ENCODE measurements at places on chromosomes 5 and 9.

DNA sequence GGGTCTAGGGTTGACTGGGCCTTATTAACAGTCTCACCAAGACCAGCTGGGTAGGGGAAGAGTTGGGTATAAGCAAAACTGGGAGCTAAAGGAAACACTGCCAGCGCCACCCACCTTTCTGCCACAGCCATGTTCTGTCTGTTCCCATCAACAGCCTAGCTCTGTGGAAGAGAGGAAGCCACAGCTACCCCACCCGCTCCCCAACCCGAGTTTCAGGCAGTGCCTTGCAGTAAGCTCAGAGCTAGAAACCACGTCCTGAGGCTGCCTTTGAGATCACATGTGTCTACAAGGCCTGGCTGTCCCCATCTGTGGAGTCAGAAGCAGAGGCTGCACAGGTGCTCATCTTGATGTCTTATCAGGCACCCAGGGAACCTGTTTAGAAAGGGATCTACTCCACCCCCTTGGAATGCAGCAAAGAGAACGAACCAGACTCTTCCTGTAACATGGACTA is 15.3 kb downstream of the HNRNPH1 start:
- DNase-seq, result no peak

DNA sequence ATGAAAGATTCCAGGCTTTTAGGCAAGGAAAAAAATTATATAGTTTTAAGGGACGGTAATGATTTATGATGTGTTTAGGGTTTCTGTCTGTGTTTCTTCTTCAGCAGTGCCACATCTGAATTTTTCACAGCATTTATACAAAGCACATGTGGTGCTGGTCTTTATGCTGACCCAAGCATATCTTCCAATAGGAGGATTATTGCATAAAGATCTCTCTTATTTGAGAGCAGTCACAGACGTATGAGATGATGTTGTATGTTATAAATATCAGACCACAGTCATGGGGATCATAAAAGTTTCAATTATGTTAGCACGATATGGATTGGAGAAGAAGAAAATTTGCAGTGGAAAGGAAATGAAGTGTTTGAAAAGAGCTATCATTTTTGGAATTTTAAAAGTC is 150.9 kb downstream of the RASEF start:
- DNase-seq, result no peak

- no peak for DNase-seq
Measured at GRCh38 chr9:16357828-16358227, 512.6 kb downstream of the BNC2 start.

DNA sequence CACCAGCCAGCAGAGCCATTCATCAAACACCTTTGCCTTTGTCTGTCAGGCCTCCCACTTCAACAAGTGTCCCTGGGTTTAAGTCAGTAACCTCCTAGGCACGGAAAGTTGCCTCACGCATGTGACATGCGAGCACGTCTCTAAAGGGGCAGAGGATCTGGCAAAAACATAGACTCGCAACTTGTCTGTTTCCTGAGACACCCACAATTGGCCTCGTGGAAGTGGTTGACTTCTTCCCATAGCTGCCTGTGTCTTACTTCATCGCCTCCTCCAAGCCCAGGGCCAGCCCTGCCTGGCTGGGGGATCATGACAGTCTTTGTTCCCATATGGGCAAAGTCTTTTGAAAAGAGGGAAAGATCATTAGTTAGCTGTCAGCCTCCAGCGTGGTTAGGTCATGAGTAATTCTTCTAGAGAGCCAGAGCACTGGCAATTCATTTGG is 35.5 kb upstream of the GLRX start:
- DNase-seq, result no peak

DNA sequence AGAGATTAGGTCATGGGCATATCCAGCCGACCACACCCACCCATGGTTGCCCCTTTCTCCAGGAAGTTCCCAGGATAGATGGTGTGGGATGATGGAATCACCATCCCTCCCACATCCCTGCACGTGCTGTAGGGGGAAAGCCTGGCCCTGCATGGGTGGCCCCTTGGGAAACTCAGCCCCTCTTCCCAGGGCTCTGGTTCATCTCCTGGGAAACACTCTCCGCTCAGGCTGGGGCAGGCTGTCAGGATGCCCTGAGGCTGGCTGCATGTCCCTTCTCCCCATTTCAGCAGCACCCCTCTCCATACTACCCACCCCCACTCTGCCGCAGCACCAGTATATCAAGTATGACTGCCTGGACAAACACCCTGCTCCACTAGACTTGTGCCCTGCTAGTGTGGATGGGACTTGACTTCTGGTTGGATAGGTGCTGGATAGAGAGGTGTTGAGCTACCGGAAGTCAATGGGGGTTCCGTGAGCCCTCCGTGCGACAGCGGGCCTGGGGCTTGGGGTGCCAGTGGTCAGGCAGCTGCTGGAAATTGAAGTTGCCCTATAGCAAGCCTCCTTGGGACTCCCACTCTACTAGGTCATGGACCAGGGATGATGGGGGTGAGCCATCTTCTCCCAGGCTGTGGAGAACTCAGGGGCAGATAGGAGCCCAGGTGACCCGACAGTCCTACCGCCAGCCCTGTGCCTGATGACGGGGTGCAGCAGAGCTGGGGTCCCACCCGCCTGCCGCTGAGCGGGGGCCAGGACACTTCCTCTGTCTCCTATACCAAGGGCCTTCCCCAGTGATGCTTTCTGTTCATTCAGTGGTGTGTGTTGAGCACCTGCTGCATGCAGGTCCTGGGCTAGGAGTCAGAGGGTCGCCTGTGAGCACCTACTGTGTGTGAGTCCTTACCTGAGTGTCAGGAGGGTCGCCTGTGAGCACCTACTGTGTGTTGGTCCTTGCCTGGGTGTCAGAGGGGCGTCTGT is 69.4 kb upstream of the COL5A1 start:
- no peak for DNase-seq

DNA sequence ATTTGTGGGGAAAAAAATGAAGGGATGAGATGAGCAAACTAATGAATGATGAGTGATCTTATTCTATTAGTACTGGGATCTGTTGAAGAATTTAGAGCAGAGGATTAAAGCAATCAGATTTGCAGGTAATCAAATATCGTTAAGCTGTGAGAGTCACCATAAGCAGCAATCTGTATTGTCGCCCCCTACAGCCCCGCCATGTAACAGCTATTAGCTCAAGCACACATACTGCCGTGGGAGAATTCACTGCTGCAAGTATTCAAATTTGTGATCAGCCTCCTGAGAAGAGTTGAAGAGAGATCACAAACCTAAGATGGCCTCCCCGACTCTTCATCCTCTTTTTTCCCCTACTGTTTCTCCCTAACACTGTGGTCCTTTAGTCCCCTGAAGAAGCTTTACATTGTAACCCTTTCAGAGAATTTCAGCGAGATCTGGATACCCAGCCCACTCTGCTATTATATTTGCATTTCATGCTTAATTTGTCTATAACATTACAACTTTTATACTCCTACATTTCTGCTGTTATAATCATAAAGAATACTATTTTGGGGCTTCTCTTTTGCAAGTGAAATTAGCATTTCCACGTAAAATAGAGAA is 28.5 kb upstream of the PHF24 start:
- no peak for DNase-seq

GRCh38 chr9:79061752-79062616 is 509.8 kb upstream of the TLE4 start:
- no peak for DNase-seq

DNA sequence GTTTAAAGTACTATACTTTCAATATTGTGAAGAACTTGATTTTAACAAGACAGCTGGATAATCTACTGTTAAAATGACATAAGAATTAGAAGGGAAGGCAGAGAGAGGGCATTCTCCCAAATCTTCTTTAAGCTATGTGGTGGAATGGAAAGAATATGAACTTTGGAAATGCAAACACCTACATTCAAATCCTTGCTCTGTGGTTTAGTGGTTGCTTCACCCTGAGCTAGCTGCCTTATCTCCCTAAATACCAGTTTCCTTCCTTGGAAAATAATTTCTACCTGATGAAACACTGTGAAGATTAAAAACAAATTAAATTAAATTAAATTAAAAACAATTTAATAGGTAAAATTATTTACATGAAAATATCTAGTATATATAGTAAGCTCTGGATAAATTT is 98.5 kb downstream of the GPR21 start:
- DNase-seq, result no peak

DNA sequence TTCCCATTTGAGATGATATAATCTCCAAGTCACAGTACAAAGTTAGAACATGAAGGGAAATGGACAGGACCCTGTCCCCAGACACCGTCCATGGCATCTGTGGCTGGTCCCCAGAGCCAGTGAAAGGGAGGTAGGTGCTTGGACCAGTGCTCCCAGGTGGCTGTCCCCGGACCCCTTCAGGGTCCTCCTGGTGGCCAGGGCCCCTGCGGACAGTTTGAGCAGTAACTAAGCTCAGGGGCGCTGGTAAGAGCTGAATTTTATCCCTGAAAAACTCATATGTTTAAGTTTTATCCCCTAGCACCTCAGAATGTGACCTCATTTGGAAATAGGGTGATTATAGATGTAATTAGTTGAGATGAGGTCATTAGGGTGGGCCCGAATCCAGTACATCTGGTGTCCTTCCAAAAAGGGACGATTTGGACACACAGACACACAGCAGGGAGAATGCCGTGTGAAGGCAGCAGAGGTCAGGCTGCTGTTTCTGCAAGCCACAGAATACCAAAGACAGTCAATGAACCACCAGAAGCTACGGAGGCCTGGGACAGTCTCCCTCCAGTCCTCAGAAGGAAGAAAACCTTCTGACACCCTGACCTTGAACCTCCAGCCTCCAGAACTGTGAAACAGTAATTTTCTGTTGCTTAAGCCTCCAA is 185.0 kb downstream of the ATPSCKMT start:
- DNase-seq, result no peak

GRCh38 chr9:100637787-100638186 is 59.9 kb downstream of the CAVIN4 start:
- DNase-seq, result no peak

- DNase-seq, result no peak
Measured at GRCh38 chr5:174293006-174293405, 247.5 kb downstream of the NSG2 start.

DNA sequence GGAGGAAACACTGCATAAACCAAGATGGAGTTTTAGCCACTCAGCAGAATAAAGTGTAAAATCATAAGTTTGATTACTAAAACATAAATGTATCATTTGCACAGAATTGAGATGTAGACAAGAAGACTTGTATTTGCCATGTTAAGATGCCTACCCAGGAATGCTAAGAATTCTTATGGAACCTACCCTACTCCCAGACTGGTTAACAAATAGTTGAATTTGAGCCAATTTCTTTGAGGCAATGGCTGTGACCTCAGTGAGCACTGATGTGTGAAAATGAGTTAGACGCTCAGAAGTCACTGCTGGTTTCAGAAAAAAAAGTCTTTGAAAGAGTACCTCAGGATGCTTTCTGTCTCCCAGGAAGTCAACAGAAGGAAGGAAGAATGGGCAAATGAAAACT is 95.6 kb downstream of the ESM1 start:
- DNase-seq, result peak; percentile 32

- no peak for DNase-seq
Measured at GRCh38 chr5:39238366-39239105, 19.2 kb upstream of the FYB1 start.

- peak; percentile 54 for DNase-seq
Measured at GRCh38 chr5:77518304-77518703, 26.2 kb upstream of the WDR41 start.

- DNase-seq, result peak; percentile 80
Measured at GRCh38 chr5:171387970-171388815, 544 bp downstream of the NPM1 start.

GRCh38 chr5:1933364-1934055 is 50.8 kb upstream of the IRX4 start:
- no peak for DNase-seq

DNA sequence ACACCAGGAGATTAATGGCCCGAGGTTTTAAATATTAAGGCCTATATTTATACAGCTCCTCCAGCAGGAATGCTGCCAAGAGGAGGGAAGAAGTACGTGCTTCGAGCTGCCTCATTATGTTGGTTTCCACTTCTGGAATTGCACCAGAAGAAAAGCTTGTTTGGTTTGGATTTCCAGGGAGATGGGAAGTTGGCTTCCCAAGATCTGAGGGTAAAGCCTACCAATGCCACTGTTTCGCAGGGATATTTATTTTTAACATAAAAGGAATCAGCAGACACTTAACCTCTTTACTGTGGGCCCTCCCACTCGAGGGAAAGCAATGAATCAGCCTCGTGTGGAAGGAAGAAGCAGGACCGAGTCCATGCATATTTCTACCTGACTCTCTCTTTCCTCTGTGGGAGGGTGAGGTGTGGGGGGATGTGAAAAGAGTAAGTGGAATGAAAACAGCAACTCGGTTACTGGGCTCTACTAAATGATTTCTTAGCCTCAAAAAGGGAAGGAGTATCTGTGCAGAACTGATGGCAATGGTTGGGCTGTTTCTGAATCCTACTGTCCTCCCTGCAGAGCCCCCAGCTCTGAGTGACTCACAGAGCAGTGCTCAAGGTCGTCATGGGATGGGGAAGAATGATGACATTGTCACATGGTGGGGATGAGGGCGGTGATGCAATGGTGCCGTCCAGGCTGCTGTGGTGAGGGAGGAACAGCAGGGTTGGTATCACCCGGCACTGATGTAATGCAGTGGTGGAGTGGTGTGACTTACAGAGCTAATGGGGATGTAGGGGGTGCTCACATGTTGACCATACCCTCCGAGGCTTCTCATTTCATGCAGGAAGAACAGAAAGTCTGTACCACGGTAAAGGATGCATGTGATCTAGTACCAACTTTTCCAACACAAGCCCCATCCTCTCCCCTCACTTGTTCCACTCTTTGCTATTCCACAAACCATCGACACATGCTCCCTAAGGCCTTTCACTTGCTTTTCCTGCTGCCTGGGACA is 215.0 kb upstream of the PANK3 start:
- no peak for DNase-seq

DNA sequence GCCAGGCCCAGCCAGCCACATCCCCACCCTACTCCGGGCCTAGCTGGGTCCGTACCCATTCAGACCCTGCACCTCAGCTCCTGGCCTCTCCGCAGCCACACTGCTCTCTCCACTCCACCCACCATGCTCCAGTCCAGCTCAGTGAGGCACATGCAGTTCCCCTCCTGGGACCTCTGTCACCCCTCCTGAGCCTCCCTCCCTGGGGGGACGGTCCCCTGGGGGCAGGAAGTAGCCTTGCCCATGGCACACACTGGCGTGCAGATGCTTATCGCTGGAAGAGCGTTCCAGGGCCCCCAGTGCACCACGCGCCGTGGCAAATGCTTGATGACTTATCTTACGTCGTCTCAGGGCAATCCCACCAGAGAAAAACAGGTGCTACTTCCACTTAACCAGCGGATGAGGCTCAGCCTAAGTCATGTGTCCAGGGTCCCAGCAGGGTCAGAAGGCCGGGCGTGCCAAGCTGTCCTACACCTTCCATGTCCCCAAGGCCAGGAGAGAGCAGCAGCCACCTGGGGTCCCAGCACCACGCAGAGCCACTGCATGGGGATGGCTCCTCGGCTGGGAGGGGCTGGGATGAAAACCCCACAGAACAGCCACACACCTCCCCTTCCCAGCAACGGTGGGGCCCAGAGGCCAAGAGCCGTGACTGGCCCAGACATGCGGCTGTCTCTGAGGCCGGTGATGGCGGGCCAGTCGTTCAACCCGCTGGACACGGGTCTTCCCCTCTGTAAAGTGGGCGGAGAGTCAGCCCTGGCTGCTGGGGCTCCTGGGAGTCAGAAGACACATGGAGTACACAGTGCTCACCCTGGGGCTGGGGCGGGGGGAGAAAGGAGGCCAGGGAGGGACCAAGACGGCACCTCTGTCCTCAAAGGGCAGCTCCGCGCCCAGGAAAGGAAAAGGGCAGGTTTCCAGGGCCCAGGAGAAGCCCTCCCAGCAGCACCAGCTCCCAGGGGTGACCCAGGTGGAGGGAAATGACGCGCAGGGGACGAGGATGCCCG is 2.6 kb upstream of the CCDC187 start:
- DNase-seq, result no peak

All from SW 1271 (cell line).